ENCODE measurements at places on chromosomes 13 and 19. TPM values are rescaled to one million over a fixed set of nuclear protein-coding genes. Genes with fewer than 3 reads are reported as not detected.

TEX26 gene
- total RNA-seq, result not detected

TTYH1 gene
- total RNA-seq, result 10.4 TPM

CYP2A7 gene
- total RNA-seq, result not detected

ZNF582 gene
- total RNA-seq, result 3.5 TPM

FUT2 gene
- 1.5 TPM for total RNA-seq

DNA sequence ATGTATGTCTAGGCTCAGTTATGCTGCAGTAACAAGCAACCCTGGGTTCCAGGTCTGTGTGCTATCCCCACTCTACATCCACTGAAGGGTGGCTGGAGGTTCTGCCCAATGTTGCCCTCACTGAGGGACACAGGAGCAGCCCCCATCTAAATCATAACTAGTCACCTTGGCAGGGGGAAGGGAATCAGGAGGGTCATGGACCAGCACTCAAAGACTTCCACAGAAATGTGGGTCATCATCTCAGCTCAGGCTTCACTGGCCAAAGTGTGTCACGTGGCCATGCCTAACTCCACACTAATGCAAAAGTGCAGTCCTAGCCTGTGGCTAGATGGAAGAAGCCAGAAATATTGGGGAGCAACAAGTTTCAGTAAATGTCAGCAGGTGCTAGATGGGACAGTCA lies 137.3 kb upstream of the ZNF507 start:
- DNase-seq, result no peak

GRCh38 chr19:44808463-44809371 lies at the start of gene BCAM:
Gene BCAM (plus strand): TSS chr19:44809103. CDS start chr19:44809125, 22 bp downstream.
- DNase-seq, result peak; percentile 58

GRCh38 chr13:46113596-46113995 lies 8.8 kb upstream of the CPB2 start:
- DNase-seq, result no peak

DNA sequence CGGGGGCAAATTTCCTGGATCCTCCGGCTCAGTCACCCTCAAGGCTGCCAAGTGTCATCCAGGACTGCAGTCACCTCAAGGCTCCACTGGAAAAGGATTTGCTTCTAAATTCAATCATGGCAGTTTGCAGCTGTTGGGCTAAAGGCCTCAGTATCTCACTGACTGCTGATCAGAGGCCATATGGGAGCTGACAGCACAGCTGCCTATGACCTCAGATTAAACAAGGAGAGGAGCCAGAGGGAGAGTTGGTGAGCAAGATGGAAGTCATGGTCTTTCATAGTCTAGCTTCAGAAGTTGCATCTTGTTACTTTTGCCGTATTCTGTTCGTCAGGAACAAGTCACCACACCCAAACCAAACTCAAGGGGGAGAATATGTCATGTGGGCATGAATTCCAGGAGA lies 849.7 kb downstream of the UQCRFS1 start:
- DNase-seq, result no peak

DNA sequence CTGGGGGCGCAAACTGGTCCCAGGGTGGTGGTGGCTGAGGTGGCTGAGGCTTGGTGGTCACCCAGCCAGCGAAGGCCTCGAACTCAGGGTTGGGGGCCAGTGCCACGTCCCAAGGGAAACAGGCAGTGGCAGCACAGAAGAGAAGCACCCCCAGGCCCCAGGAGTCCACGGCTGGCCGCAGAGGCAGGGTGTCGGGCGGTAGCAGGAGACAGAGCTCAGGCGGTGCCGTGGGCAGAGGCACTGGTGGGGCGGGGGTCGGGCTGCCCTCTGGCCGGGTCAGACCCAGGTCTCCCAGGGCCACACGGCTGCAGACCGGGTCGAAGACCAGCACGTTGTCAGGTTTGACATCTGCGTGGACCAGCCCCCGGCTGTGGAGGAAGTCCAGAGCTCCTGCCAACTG lies 4.2 kb upstream of the SBK2 start:
- DNase-seq, result no peak

GRCh38 chr19:29239213-29239776 lies 26.3 kb upstream of the UQCRFS1 start:
- DNase-seq, result no peak

GRCh38 chr19:10533646-10534386 lies 9.9 kb upstream of the ATG4D start:
- no peak for DNase-seq

- no peak for DNase-seq
Observed at GRCh38 chr19:58482372-58482771, 6.2 kb downstream of the ZNF446 start.

Data from endothelial cell (in vitro differentiated cells).